K562 (cell line): ENCODE measurements at places on chromosomes 7 and 10. TPM values are rescaled to one million over a fixed set of nuclear protein-coding genes. Genes with fewer than 3 reads are reported as not detected.

Gene CLRN3
- not detected in 2 replicates for total RNA-seq

Gene NPFFR1
- total RNA-seq, result not detected in 2 replicates

Gene TCERG1L
- total RNA-seq, result not detected in 2 replicates

- no peaks in the 10 kb centered on the region for H3K36me3 ChIP-seq
- H3K4me3 ChIP-seq, result no peak overlapping the region
- H3K27me3 ChIP-seq, result no peaks in the 10 kb centered on the region; the same call in 2 of the 3 replicates
- DNase-seq, result no peak
- no peaks in the 10 kb centered on the region for H3K4me1 ChIP-seq
These were observed 754.8 kb downstream of the KCNMA1 start for GRCh38 chr10:76882796-76883195.

DNA sequence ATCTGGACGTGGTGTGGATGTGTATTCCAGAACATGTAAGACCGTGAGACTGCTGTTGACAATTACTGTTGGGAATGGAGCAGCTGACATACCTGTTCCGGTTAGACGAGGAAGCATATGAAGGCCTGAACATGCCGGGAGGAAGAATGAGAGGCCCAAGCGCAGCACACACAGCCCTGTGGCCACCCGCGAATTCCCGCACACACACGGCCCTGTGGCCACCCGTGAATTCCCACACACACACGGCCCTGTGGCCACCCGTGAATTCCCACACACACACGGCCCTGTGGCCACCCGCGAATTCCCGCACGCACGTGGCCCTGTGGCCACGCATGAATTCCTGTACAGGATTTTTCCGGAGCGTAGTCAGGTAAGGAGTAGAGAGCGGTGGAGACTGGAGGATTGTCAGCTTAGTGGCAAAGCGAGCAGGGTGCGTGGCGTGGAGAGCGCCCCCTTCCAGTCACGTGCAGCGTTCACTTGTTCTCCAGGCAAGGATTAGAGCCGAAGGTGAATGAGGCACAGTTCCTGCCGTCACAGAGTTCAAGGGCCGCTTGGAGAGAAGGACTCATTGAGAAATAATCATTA lies 9.5 kb upstream of the SUN1 start:
- H3K27me3 ChIP-seq, result no peaks in the 10 kb centered on the region
- peaks cover 36% of the 10 kb centered on the region for H3K36me3 ChIP-seq
- no peak overlapping the region for H3K4me3 ChIP-seq
- no peak overlapping the region; the same call in 2 of the 3 replicates for H3K27ac ChIP-seq

GRCh38 chr7:36796850-36797536 lies 72.7 kb upstream of the AOAH start:
- H3K36me3 ChIP-seq, result no peaks in the 10 kb centered on the region
- no peaks in the 10 kb centered on the region for H3K4me1 ChIP-seq
- DNase-seq, result no peak
- H3K27ac ChIP-seq, result no peak overlapping the region
- no peaks in the 10 kb centered on the region for H3K27me3 ChIP-seq

Gene IFIT1B
- not detected in 2 replicates for total RNA-seq

DNA sequence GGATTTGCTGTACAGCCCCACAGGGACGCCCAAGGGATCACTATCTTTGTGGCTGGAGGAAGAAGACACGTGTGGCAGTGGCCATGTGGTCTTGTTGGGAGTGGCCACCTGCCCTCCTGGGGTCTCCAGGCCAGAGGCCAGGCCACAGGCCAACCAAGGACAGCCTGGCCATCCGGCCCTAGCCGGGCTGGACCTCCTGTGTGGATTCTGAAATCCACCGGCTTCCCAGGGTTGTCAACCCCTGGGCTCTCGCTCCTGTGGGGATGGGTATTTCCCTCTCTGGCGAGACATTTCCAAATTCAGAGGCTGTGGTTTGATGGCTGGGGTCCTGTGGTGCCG lies 31.5 kb upstream of the CFAP46 start:
- H3K27ac ChIP-seq, result no peak overlapping the region
- peaks cover 6% of the 10 kb centered on the region; the same call in 1 of the 3 replicates for H3K27me3 ChIP-seq
- H3K4me3 ChIP-seq, result no peak overlapping the region
- DNase-seq, result no peak

Gene HYAL4
- not detected in 2 replicates for total RNA-seq

- H3K36me3 ChIP-seq, result no peaks in the 10 kb centered on the region
- peak within 1 kb of the TSS; percentile 80 for H3K27ac ChIP-seq
- no peaks in the 10 kb centered on the region; the same call in 2 of the 3 replicates for H3K4me1 ChIP-seq
- peak; percentile 89 for DNase-seq
- peaks cover 13% of the 10 kb centered on the region for H3K27me3 ChIP-seq
These were observed at the start of gene SP8 for GRCh38 chr7:20786779-20787659. SP8 (minus strand) TSS chr7:20786886; CDS start chr7:20786798, 88 bp downstream.

- no peaks in the 10 kb centered on the region for H3K36me3 ChIP-seq
- H3K4me3 ChIP-seq, result no peak overlapping the region
- peaks cover 57% of the 10 kb centered on the region for H3K4me1 ChIP-seq
- H3K27me3 ChIP-seq, result no peaks in the 10 kb centered on the region
- H3K27ac ChIP-seq, result peak overlapping the region; percentile 58; the same call in 2 of the 3 replicates
These were observed 37.2 kb downstream of the PRSS2 start for GRCh38 chr7:142807855-142808460.

GRCh38 chr7:32618987-32619386 lies 123.7 kb downstream of the AVL9 start:
- no peaks in the 10 kb centered on the region for H3K27me3 ChIP-seq
- DNase-seq, result no peak
- no peaks in the 10 kb centered on the region for H3K36me3 ChIP-seq

DNA sequence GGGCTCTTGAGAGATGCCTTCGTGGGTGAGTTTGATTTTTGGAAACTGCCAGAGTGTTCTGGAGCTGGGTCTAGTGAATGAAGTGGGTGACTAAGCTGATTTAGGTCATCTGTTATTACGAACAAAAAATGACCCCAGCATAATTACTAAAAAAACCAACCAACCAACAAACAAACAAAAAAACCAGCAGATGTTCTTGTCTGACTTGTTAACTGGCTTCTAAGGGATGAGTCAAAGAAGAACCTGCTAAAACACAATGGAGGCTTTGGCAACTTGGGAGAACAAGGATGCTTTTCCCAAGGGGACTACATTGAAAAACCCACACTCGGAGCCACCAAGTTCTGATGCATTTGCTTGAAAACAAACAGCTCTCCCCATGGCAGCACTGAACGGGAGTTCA lies 11.5 kb downstream of the TACR2 start:
- H3K4me1 ChIP-seq, result peaks cover 28% of the 10 kb centered on the region
- peak overlapping the region; percentile 19; the same call in 1 of the 3 replicates for H3K27ac ChIP-seq
- no peaks in the 10 kb centered on the region for H3K27me3 ChIP-seq
- peaks cover 41% of the 10 kb centered on the region for H3K36me3 ChIP-seq
- H3K4me3 ChIP-seq, result no peak overlapping the region

Gene ITIH5
- 3.9 and 4.9 TPM in 2 replicates for total RNA-seq

Gene POMZP3
- total RNA-seq, result 13.4 and 15.8 TPM in 2 replicates

GRCh38 chr7:129466796-129467195 lies 32.6 kb downstream of the STRIP2 start:
- DNase-seq, result no peak
- H3K4me1 ChIP-seq, result no peaks in the 10 kb centered on the region
- no peaks in the 10 kb centered on the region for H3K27me3 ChIP-seq
- no peak overlapping the region for H3K27ac ChIP-seq
- H3K4me3 ChIP-seq, result no peak overlapping the region

Gene PRPS1L1
- total RNA-seq, result not detected in 2 replicates

DNA sequence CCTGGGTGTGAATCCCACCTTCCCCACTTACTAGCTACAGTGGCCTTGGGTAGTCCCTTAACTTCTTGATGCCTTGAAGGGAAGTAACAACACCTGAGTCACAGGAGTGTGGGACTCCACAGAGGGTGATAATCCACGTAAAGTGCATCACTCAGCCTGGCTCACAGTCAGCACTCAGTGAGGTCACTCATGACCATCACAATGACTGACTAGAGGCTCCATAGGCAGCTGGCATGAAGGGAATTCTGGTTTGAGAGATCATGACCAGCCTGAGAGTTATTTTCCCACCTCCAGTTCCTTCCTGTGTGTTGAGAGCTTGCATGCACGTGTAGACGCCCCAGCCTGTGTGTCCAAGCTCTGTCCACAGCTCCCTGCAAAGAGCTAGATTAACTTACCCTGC lies 34.8 kb downstream of the NEUROG3 start:
- H3K27me3 ChIP-seq, result no peaks in the 10 kb centered on the region
- H3K4me3 ChIP-seq, result no peak overlapping the region
- no peaks in the 10 kb centered on the region for H3K4me1 ChIP-seq

DNA sequence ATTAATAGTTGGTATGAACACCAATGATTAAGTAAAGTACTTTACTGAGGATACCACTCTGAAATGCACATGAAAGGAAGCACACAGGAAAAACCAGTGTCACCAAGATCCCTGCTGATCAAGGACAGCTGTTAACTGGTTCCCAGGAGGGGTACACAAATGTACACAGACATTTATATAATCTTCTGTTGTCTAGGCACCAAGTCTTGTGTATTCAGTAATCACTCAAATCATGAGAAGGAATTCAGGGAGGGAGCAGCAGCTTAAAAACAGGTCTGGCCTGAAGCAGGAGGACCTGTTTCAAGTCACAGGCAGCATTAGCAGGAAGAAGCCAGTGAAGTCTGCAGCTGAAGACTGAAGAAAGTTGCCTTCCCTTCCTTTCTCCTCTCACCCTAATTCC lies 18.7 kb downstream of the MPP7 start:
- DNase-seq, result no peak
- H3K27ac ChIP-seq, result no peak overlapping the region
- no peaks in the 10 kb centered on the region for H3K4me1 ChIP-seq
- no peak overlapping the region for H3K4me3 ChIP-seq

- no peaks in the 10 kb centered on the region for H3K36me3 ChIP-seq
- no peak overlapping the region for H3K27ac ChIP-seq
- peaks cover 76% of the 10 kb centered on the region for H3K27me3 ChIP-seq
- H3K4me3 ChIP-seq, result no peak overlapping the region
- H3K4me1 ChIP-seq, result no peaks in the 10 kb centered on the region
- no peak for DNase-seq
These were observed 2.2 kb upstream of the HOXA7 start for GRCh38 chr7:27158436-27159265.

DNA sequence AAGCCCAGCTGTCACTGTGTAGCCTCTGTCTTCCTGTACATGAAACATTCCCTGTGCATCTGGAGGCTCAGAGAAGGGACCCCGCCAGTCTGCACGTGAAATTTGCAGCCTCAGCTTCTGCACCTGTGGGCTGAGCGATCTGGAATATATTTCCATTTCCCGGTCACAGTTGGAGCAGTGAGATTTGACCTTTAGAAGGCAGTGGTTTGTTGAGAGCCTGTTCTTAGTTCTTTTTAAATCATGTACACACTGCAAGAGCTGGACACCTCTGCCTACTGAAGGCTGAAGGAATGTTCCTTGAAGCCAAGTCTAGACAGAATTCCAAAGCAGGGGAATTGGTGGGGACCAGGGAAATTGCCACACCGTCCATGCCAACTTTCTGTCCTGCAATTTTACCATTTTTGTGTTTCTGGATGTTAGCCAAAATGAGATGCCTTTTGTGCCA lies 706.6 kb downstream of the INHBA start:
- no peak overlapping the region for H3K4me3 ChIP-seq
- no peak for DNase-seq
- no peak overlapping the region for H3K27ac ChIP-seq
- H3K36me3 ChIP-seq, result no peaks in the 10 kb centered on the region
- no peaks in the 10 kb centered on the region for H3K4me1 ChIP-seq

- no peak for DNase-seq
- H3K27ac ChIP-seq, result no peak overlapping the region
- H3K27me3 ChIP-seq, result no peaks in the 10 kb centered on the region
- no peak overlapping the region for H3K4me3 ChIP-seq
These were observed 35.7 kb upstream of the PLEKHA1 start for GRCh38 chr10:122338609-122339441.

- H3K27ac ChIP-seq, result no peak overlapping the region
- H3K27me3 ChIP-seq, result no peaks in the 10 kb centered on the region
- peak; percentile 48 for DNase-seq
- no peaks in the 10 kb centered on the region for H3K4me1 ChIP-seq
These were observed 65.6 kb downstream of the TWIST1 start for GRCh38 chr7:19051767-19052375.

DNA sequence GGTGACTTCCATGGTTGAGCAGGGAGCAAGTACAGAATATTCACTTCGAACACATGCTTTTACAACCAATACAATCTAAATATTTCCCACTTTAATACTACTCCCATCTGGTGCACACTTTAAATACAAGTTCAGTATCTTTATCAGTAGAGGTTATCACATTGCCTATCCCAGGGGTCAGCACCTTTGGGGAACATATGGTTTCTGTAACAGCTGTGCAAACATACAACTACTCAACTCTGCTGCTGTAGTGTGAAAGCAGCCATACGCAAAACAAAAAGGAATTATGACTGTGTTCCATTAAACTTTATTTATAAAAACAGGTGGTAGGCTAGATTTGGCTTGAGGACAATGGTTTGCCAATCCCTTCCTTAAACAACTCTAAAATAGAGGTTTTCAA lies 157.5 kb downstream of the XPNPEP1 start:
- H3K36me3 ChIP-seq, result no peaks in the 10 kb centered on the region
- H3K27me3 ChIP-seq, result no peaks in the 10 kb centered on the region
- DNase-seq, result no peak
- H3K27ac ChIP-seq, result no peak overlapping the region
- H3K4me3 ChIP-seq, result no peak overlapping the region

Gene GBX1
- total RNA-seq, result not detected in 2 replicates

- no peaks in the 10 kb centered on the region for H3K27me3 ChIP-seq
- no peaks in the 10 kb centered on the region for H3K36me3 ChIP-seq
- H3K27ac ChIP-seq, result no peak overlapping the region
- H3K4me3 ChIP-seq, result no peak overlapping the region
- no peak for DNase-seq
These were observed 298.5 kb downstream of the NEBL start for GRCh38 chr10:20598590-20598989.

Gene EVX1
- total RNA-seq, result not detected in 2 replicates

DNA sequence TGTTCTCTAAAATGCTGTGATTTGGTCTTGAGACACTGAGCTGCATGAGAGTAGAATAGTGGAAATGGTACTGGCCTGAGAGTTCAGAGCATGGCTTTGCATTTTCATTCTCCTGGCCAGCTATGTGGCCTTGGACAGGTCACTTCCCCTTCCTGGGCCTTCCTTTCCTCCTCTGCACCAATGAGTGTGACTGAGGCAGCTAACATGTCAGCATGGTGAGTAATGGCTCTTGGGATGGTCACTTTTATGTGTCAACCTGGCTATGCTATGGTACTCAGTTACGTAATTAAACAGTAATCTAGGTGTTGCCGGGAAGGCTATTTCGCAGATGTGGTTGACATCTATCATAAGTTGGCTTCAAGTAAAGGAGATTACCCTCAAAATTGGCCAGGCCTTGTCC lies 109.3 kb downstream of the RTKN2 start:
- H3K27ac ChIP-seq, result no peak overlapping the region
- H3K4me1 ChIP-seq, result no peaks in the 10 kb centered on the region
- H3K4me3 ChIP-seq, result no peak overlapping the region
- no peak for DNase-seq
- no peaks in the 10 kb centered on the region for H3K27me3 ChIP-seq

Gene CPN1
- 0.09 TPM in 1 of 2 replicates, not detected in the other for total RNA-seq

DNA sequence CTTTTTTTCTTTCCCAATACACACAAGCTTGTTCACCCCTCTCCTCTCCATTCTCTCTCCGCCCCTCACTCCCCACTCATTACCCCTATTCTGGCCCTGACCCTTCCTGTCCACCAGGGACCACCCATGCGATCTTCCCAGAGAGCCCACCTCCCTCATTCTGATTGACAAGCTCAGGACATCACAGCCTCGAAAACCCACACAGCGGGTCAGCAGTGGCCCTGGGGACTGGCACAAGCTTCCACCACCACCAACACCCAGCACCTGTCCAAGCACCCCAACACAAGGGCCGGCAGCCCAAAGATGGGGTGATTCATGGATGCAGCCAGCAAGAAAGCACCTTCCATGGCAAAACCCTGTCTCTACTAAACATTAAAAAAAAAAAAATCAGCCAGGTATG lies 50.0 kb upstream of the USP6NL start:
- no peaks in the 10 kb centered on the region for H3K27me3 ChIP-seq
- no peak for DNase-seq
- H3K27ac ChIP-seq, result no peak overlapping the region
- no peak overlapping the region for H3K4me3 ChIP-seq
